ENCODE measurements at places on chromosomes 3 and 15.

- DNase-seq = no peak
These were observed 461.1 kb upstream of the TBL1XR1 start for GRCh38 chr3:177658354-177658753.

- DNase-seq = no peak
These were observed 8.7 kb downstream of the GAP43 start for GRCh38 chr3:115632026-115632425.

DNA sequence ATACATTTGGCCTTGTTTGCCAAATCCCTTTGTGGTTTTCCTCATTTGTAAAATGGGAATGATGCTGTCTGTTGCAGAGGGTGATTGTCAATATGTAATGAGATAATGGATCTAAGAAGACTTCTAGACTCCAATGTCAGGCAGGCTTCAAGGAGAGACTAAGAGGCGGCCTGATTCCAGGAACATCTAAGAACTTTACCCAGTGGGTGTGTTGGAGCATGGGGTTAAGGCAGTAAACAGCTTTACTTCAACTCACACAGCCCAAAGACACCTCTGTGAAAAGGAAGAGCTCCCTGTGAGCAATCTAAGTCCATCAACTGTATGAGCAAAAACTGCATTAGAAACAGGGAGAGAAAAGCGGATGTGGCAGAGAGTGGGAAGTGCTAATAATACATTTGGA, 560.6 kb downstream of the PDCD6IP start:
- no peak for DNase-seq

DNA sequence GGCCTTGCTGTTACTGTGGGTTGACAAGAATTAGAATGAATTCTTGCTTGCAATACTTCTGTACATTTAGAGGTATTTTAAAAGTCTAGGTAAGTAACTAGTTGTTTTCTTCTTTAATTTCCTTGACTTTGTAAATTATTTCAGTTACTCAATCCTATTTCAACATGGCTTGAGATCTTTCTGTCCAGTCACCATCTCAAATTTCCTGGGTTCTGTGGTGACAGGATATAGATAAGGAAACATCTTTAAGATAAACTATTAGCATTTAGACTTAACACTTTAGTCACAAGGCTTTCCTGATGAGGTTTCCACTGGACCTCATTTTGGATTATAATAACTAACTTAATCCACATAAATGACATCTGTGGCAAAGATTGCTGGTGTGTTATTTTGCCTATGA, 195.9 kb upstream of the DPH6 start:
- no peak for DNase-seq

DNA sequence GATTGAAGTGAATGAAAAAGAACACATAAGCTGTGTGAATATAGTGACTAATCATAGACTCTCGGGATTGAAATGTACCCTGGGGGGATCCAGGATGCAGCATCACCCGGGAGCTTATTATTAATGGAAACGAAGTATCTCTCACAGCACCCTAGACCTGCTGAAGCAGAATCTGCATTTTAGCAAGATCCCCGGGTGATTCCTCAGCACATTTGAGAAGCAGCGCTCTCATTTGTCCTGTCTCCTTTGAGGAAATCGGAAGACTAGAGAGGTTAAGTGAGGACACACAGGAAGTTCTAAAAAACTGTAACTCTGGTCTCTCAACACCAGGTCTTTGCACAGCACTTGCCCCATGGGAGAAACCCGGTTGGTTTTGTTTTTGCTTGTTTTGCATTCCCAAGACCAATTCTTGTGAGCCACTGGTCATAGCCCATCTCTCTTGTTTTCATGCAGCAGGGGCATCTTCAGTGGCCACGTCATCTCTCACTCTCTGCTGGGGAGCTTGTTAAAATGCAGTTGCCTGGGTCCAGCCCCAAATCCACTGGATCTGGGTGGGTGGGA, 30.2 kb downstream of the ZNF710 start:
- no peak for DNase-seq

- DNase-seq = no peak
These were observed 21.3 kb downstream of the THBS1 start for GRCh38 chr15:39602143-39602542.

DNA sequence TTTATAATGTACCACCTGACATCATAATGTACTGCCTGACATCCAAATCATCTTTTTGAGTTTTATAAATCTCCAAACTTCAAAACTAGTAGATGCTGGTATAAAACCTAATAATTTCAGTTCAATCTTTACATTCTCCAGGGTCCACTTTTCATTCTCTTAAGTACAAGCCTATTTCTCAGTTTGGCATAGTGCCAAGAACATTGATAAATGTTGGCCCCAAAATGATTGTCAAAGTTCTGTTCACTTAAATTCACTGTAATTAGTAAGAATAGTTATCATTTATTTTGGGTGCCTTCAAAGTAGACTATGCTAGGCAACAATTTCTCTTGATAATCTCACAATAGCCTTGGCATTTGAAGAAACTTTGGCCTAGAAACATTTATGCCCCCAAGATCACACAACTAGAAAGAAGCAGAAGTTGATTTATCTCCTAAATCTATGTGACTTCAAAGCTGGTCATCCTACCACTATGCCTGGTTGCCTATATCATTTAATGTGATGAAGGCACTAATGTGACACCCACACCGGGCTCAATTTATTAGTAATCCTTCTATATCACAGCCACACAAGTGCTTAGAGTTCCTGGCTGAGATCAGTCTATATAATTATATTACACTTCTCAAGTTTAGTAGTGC, 101.7 kb downstream of the ZNF609 start:
- no peak for DNase-seq
